Stimulated activated CD4-positive, alpha-beta T cell treated with anti-CD3 and anti-CD28 coated beads, Interleukin-2, amount 100 ng/mL, for 24 hours (primary cell): ENCODE measurements at places on chromosomes 3 and 15.

DNA sequence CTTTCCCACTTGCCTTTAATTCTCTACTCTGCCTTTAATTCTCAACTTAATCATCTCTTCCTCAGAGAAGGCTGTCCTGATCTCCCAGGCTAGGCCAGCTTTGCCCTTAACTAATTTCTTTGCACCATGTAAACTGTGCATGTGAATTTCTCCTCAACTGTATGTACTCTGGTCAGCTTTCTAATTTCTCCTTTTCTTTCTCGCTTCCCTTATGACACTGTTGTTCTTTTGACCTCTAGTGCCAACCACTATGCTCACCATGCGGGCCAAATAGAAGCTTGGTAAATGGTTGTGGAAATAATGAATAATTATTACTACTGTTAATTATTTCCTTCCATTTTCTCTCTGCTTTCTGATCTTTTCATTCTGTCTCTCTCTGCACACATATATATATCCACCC lies 269.0 kb upstream of the CRBN start:
- no peak for DNase-seq

DNA sequence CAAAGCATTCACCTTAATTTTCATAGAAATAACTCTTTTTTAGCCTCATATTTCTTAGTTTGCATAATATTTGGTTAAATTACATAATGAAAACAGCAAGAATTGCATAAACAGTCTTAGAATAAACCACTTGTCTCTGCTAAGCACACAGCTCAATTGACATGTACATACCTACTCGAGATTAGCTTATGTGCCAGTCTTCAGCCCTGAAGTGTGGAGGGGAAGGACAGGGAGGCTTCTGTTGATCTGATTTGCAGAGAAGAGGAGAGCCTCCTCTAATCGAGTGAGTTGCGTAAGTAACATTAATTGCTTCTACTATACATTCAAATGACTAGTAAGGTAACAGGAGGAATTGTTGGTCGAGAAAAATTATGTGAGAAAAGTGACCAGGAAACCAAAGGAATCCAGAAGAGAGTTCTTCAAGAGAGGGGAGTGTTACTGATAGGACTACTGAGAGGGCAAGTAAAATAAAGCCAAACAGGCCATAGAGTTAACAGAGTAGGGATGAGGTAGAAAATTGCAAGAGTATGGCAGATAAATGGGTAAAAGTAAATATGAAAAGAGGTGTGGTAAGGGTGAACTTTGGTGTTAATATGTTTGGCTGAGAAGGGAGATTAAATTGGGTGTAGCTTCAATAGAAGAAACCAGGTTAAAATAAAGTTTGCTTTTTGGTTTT lies 7.1 kb upstream of the GOLIM4 start:
- DNase-seq: no peak

DNA sequence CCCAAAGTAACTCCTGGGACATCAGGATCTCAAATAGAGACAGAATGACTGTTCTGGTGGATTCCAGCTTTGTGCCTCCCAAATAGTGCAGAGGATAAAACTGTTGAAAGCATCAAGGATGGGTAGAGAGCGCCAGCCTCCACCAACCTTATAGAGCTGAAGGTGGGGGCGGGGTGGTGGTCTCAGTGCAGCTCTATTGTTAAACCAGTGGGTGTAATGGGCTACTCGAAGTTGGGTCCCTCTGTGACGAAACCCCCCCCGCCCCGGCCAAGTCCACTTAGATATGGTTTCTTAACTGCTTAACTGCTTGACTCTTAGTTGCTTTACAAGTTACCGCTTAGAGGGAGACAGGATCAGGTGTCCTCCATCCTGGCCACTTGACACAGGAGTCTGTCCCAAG lies 22.7 kb downstream of the DHX30 start:
- no peak for DNase-seq

DNA sequence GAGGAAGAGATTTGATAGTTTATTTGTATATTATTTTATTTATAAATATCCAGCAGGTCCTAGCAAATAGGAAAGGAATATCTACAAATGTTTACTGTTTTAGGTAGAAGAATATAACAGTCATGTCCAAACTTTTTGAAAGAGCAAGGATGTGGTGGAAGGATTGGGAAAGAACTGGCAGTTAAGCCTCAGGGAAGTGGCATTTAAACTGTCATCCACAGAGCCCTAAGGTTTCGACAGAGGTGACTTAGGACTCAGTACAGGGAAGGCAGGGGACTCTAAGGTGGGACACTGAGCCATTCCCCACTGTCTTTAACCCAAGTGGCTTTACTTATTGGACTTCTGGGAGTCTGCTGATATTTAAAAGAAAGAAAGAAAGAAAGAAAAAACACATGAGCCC lies 11.8 kb upstream of the TMEM87A start:
- DNase-seq: no peak

- no peak for DNase-seq
Measured at GRCh38 chr15:67813104-67813634, 12.1 kb upstream of the SKOR1 start.

GRCh38 chr15:47721676-47722075 lies 4.4 kb downstream of the SEMA6D start:
- DNase-seq: no peak

DNA sequence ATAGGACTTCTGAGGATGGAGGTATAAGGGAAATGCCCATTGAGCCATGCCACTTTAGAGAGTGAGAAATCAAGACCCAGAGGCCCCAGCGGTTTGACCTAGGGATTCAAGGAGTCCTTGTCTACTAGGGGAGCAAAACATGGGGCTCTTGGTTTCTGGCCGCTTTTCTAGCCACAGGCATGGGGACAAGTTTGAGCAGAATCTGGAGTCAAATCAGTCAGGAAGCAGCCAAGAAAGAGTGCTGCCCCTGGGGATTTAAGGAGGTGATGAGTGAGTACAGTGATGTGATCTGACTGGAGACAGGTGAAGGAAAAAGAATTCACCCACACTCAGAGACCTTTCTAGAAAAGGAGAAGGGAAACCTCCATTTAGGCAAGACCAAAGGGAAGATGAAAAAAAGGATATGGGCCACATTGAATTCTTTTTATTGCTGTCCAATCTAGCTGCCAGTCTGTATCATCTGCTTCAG lies 244.0 kb upstream of the TBC1D5 start:
- no peak for DNase-seq

DNA sequence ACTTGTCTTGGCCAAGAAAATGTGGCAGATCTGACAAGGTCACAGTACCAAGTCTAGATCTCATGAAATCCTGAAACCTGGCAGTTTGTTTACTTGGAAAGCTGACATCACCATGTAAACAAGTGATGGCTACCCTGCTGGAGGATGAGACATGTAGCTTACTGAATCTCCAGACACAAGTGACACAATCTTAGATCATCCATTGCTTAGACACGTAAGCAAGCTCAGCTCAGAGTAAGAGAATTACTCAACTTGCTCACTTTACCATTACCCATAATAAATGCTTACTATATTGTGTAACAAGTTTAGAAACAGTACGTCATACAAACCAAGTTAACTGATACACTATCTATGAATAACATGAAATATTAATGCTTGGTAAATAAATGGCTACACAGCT lies 263.8 kb downstream of the TBC1D5 start:
- DNase-seq: no peak

- no peak for DNase-seq
Measured at GRCh38 chr15:88624156-88624970, 3.2 kb downstream of the AEN start.

- peak; percentile 71 for DNase-seq
Measured at GRCh38 chr3:12135029-12135657, 23.6 kb downstream of the TIMP4 start.

DNA sequence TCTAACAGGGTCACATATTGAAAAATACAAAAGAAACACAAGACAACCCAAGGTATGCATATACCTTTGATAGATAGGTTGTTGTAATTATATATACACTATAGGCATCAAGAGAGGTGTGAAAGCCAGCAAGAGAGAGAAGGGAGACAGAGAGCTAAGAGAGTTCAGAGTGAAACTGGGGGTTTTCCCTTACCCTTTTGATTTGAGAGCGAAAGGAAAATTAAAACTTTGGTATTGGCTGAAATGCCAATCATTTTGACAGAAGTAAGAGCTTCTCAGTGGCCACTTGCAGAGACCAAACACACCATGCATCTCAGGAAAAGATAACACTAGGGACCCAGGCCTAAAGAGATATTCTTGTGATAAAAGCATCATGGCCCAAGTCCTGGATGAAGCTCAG lies 183.6 kb downstream of the SHOX2 start:
- DNase-seq: no peak

GRCh38 chr3:25447925-25448324 lies 19.9 kb downstream of the RARB start:
- DNase-seq: no peak

DNA sequence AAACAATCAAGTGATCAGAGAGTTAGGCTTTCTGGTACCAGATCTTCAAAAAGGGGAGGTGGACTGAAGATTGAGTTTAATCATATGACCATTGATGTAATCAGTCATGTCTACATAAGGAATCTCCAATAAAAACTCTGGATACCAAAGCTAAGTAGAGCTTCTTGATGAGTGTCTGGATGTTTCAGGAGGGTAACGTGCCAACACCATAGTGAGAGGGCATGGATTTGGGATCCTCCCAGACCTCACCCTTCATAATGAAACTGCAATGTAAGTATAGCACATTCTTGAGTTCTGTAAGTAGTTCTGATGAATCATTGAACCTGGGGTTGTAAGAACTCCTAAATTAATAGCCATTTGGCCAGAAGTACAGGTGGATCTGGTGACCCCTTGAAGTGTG lies 21.3 kb downstream of the PGPEP1L start:
- DNase-seq: no peak

- DNase-seq: no peak
Measured at GRCh38 chr3:195172039-195172684, 98.8 kb downstream of the XXYLT1 start.

DNA sequence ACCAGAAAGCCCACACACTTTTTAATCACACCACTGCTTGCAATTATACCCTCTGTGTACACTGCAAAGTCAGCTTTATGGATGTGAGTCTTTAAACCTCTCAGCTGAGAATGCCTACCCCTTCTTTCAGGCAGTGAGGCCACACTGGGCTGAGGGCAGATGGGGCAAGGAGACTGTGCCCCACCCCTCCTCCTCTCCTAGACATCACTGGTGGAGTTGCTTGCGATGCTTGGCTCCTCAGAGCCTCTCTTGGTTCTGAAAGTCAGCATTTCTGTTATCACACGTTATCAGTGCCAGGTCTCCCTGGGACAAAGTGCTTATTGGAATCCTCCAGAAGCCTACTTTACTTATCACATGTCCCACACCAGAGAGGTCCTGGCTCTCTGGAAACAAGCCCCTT lies 128.2 kb downstream of the ZNF621 start:
- no peak for DNase-seq

GRCh38 chr15:62777671-62778070 lies 264.9 kb upstream of the TPM1 start:
- no peak for DNase-seq

DNA sequence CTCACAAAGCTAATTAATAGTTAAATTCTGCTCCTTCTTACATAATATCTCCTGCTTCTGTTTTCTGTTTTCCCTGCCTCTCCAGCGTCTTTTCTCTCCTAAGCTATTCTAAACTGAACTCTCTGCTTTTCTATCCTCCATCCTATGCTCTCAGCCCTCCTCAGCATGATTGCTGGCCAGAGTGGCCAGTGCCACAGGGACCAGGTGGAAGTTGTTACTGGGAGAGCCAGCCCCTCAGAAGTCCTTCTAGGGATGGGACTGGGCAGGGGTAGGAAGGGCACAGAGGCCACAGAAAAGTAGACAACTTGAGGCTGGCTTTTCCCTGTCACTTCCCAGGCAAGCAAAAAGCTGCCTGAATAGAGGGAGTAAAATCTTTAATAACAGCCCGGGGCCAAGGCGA lies 76.8 kb downstream of the LARS2 start:
- no peak for DNase-seq

GRCh38 chr3:71724584-71725270 lies 475 bp downstream of the EIF4E3 start:
- DNase-seq: peak; percentile 48

GRCh38 chr3:150022381-150023238 lies 51.9 kb upstream of the PFN2 start:
- DNase-seq: no peak

DNA sequence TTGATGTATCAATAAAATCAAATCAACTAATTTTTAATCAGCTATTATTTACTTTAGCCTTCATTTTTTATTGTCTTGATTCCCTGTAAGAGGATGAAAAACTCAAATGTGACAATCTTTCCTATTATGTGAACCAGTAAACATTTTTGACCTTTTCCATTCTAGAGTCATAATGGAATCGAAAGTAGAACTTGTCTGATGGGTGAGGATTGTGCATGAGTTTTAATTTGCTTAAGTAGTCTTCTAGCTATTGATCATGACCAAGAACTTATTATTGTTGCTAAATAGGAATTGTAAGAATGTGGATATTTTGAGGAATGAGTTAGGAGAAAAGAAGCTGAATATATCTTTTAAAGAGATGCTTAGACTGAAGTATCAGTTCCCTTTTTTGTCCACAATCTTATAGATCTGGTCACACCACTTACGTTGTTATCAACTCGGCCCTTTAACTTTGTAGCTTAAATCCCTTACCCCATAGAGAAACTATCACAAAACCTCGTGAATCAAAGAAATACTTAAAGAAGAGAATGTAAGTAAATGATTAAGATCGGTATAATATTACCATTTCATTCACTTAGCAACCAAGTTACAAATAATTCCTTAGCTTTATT lies 147.3 kb downstream of the TP63 start:
- no peak for DNase-seq

- DNase-seq: no peak
Measured at GRCh38 chr3:33386631-33387030, 53.6 kb downstream of the UBP1 start.

- DNase-seq: no peak
Measured at GRCh38 chr3:111570404-111571030, 24.6 kb downstream of the ZBED2 start.

DNA sequence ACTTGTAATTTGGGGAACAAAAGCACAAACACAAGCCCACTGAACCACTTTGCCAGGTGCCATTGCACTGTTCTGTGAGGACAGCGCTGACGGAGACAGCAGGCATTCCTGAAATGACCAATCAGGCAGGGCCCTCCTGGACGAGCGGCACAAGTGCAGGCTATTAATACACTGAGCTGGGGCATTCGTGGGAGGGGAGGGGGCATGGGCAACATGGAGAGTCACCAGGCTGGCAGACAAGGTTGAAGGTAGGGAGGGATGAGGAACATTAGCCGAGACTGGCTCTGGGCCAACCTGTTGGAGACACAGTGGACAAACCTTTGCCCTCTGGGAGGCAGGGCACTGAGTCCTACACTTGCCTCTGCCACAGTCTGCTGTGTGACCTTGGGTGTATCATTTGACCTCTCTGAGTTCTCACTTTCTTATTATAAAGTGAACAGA lies 45.6 kb downstream of the NOX5 start:
- no peak for DNase-seq

- no peak for DNase-seq
Measured at GRCh38 chr3:53032609-53033008, 13.3 kb downstream of the SFMBT1 start.
